ENCODE measurements at places on chromosomes 3 and 15.

DNA sequence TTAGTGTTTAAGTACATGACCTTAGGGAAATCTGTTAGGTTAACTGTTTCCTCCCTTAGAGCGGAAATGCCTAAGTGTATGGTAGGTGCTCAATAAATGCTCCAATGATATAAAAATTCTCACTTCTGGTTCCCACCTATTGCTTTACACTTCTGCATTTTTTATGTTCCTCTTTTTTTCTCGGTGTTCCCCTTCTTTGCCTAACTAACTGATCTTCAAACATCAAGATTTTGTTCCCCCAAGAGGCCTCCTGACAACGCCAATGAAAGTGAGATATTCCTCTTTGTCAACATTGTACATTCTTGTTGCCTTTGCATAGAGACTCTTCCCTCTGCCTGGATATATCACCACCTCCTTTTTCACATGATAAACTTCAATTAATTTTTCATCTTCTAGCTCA is 17.4 kb downstream of the SLC35A5 start:
- peak; percentile 9 for DNase-seq

- no peak for DNase-seq
These were observed 3.9 kb downstream of the NSUN3 start for GRCh38 chr3:94066506-94067500.

DNA sequence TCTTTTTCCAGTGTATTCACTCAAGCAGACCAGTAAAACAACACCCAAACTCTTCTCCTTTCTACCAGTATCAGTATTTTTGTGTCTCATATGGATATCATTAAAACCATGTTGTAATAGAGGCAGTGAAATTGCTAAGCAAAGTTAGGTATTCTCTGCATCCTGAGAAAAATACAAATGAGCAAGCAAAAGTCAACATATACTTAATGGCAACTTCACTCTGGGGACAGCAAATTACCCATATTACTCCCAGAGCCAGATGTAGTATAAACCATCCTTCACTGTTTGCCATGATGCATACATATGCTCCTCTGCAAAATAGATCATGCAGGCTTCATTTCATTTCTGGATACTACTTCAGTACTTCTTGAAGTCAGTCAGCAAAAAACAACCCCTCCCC is 22.1 kb downstream of the UBA5 start:
- no peak for DNase-seq

DNA sequence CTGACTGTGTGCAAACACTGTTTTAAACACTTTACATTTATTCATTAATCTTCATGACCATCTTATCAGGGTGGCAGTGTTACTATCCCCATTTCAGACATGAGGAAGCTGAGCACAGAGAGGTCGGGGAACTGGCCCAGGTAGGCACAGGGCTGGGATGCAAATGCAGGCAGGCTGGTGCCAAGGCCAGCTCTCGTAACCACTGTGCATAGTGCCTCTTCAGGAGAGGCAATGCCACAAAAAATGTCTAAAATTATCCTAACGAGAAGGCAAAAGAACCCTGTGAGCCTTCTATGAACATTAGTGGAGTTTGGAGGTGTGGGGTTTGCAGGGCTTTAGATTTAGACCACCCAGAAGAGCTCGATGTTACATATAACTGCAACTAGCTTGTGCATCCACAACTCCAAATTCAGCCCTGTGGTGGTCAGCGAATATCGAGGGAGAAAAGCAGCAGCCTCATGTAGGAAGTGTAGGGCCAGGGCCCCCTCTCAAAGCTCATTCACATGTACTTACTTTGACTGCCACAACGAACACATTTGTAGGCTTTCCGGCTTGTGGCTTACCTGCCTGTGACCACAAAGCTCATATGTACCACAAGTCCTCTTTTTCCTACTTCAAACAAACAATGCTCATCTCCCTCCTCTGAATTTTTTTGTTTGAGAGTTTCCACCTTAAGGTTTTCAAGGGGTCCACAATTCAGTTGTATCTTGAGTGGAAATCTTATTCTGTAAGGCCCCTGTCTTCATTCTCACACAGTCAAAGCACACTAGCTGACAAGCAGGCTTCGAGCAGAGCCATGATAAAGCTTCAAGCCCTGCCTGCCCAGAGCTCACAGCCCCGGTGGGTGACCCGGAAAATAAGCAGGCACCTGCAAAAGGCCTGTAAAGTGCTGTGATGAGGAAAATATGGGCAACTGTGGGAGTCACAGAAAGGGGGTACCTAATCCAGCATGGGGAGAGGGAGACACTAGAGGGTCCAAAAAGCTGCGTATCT is 722.9 kb upstream of the CFAP20DC start:
- no peak for DNase-seq

GRCh38 chr3:20043825-20044224 is 3.6 kb downstream of the KAT2B start:
- DNase-seq: no peak

DNA sequence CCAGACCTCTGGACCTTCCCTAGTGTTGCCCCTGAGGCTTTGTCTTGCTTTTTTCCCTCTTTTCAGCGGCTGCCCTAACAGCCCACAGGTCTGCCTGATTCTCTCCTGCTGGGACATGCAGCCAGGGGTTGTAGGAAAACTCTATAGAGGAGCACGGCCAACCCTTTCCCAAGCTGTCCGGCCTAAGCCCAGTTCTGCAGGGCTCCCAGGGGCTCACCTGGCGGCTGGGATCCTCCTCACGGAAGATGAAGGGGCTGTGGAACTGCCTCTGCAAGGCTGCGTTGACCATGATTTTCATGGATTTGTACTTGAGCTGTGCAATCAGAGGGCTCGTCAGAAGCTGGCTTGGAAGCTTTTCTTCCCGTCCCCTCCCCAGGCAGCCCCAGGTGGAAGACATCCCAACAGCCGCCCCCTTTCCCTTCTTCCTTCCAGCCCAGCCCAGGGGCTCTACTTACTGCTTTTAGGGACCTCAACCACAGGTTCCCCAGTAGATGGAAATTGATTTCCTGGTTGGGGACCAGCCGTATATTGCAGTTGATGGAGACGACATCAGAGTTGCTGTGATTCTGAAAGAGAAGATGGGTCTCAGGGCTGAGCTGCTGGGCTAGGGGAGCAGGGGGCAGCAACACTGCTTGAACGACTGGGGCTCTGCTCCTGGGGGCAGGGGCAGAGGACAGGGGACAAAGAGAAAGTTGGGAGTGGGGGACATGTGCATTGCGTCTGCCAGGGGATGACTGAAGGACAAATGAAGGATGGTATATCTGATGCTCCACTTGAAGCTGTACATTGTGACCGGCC is 29.8 kb downstream of the FEM1B start:
- DNase-seq: no peak

DNA sequence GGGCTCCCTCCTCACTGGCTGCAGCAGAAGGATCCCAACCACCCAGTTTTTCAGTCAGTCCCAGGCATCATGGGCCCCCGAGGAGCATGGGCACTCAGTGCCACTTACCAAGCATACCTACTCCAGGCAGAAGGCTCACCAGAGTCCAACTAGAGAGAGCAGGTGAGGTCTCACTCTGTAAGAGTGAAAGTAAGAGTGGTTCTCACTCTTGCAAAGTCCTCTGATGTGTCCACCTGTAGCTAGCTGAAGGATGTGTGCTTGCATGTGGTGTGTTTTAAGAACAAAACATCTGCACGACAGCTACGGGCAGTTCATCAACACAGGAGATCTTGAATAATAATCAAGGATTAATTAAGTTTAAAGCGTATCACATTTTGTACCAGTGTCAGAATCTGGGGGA is 49.7 kb downstream of the CCK start:
- peak; percentile 65 for DNase-seq

- no peak for DNase-seq
These were observed 194.7 kb downstream of the KLHL25 start for GRCh38 chr15:85600001-85600400.

DNA sequence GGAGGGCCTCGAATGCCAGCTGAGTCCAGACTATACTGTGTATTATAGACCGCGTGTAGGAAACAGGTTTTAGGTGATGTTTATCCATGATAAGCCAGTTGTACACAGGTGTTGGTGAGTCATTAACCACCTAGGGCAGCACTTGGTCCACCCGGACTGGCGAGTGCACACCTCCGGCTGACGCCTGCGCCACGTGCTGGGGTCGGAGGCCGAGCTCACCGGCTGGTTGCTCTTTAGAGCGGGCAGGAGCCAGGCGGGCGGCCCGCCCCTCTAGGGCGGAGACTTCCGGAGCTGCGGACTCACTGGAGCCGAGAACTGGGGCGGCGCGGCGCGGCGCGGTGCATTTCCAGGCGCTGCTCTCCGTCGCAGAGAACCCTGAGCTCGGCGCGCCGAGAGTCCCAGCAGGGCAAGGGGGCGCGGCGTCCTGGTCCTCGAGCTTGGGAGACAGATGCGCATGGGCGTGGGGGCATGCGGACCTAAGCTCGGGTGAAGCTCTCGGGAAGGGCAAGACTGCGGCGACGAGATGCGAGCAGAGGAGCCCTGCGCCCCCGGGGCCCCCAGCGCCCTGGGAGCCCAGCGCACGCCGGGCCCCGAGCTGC is at the start of gene ESYT3:
TSS of gene ESYT3 (plus strand) at position 341 of the 599 bp plus-strand sequence. CDS start at position 524, 183 bp downstream.
- no peak for DNase-seq

- DNase-seq: no peak
These were observed 282.9 kb downstream of the NTRK3 start for GRCh38 chr15:87973501-87974215.

DNA sequence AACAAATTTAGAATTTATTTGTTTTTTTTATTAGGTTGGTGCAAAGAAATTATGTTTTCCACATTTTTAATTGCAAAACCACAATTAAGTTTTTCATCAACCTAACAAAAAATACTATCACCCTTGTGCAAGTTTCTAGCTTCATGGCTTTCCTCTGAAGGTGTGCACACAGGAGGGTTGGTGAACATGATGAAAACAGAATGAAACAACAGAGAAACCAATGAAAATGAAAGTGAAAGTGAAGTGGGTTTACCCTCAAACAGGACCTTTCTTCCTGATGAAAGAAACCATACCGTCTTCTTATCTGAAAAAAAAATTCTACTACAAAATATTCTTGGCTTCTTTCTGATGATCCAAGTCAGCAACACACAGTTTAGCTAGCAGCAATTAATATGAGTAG is 71.9 kb upstream of the FEZF2 start:
- peak; percentile 62 for DNase-seq

GRCh38 chr3:58077596-58078285 is 69.5 kb downstream of the FLNB start:
- no peak for DNase-seq

DNA sequence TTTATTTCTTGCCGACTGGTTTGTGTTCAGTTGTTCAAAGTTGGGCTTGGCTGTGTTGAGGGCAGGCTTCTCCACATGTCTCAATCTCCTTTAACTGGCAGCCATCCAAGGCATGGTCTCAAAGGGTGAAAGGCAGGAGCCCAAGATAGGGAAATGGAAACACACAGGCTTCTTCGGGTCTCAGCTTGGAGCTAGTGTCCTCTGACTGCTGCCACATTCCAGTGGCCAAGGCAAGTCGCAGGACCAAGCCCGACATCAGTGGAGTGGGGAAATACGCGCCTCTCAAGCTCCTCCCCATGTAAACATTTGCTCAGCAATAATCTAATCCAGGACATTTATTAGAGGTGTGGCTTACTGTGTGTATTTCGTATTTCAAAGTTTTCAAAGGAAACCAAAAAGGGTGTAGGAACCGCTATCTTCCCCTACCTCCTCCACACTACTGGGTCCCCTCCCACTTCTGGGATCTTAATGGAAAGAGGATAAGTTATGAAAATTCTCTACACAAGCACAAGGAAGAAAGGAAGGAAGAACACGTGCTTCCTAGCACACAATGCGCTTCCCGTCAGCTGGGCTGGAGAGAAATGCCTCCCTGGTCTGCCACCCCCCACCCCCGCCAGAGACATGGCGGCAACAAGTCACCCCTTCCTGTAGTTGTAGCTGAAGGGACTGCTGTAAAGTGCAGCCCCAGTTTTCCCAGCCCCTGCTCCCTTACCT is 181.7 kb downstream of the FAM43A start:
- no peak for DNase-seq

DNA sequence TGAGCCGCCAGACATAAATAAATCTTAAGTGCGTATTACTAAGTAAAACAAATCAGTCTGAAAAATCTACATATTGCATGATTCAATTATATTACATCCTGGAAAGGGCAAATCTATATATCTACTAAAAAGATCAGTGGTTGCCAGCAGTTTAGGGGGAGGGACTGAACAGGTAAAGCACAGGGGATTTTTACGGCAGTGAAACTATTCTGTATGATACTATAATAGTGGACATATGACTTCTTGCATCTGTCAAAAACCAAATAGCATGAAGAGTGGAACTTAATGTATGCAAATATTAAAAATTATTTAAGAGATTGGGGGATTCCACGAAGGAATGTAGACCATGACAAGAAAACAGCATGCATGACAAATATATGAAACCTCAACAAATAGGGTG is 111.6 kb downstream of the MYO9A start:
- no peak for DNase-seq

GRCh38 chr3:100024520-100025303 is 89.6 kb downstream of the FILIP1L start:
- no peak for DNase-seq

DNA sequence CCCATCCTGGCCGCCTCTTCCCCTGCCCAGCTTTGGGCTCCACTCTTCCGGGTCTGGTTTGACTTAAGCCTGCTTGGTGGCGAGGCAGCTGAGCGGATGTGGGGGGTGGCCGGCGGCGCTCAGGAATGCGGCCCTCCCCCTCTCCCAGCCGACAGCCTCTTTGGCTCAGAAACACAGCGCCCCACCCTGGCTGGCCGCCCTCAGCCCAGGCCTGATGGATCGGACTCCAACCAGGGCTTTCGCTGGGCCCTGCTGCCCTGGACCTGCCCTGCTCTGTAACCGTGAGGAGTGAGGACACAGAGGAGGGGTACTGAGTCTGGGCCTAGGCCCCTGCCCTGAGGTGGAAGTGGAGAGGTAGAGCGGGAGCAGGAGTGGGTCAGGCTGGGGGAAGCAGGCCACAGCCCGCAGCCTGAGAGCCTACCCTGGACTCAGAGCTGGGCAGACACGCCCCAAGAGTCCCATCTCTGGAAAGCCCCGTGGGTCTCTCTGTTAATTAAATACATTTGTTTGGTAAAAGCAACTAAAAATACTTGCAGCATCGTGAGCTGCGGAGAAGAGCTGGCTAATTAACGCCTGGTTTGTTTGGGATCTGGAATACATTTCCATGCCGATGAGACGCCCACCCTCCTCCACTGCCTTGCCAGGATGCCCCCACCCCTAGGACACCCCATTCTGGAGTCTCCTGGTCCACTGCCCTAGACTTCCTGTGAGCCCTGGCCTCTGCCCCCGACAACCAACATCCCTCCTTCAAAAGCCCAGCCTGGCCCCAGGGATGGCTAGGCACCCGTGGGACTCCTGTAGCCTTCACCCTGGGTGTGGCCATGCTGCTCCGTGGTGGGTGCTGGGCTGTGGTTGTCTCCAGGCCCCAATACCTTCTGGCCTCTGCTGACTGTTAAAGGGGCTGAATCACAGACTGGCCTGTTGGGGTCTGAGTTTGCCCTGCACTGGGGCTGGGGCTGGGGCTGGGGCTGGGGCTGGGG is 19.6 kb downstream of the PLXNA1 start:
- peak; percentile 39 for DNase-seq

All from OCI-LY7 (cell line).